Right lobe of liver (tissue), 6 donors: ENCODE measurements at places on chromosomes 11 and 22. TPM values are rescaled to one million over a fixed set of nuclear protein-coding genes. Genes with fewer than 3 reads are reported as not detected.
A peak's percentile ranks its signal among the peaks of the same experiment; 100 is the strongest.

C11orf42 gene
- not detected for total RNA-seq

MRGPRX3 gene
- 0.16 TPM for total RNA-seq

HMOX1 gene
- total RNA-seq = 41.9 TPM

DNAJB7 gene
- not detected for total RNA-seq

RFPL1 gene
- total RNA-seq = not detected

DEPDC7 gene
- total RNA-seq = 18.4 TPM

OVCH2 gene
- not detected for total RNA-seq

AIFM3 gene
- total RNA-seq = 0.74 TPM

TBC1D10A gene
- total RNA-seq = 6.6 TPM

DEFB131B gene
- not detected for total RNA-seq

DNA sequence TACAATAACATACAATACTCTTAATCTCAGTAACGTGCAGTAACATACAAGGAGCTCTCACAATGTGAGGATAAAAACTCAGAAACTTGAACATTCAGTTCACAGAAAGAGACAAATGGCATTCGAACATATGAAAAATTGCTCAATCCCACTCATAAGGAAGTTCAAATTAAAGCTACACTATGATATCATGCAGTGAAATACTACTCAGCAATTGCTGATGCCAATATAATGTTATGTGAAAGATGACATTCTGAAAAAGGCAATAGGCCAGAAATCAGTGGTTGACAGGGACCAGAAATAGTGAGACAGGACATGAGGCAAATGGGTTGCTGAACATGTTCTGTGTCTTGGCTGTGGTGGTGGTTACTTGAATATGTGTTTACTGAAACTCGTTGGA, 33.7 kb upstream of the PITPNB start:
- no peak for DNase-seq

DNA sequence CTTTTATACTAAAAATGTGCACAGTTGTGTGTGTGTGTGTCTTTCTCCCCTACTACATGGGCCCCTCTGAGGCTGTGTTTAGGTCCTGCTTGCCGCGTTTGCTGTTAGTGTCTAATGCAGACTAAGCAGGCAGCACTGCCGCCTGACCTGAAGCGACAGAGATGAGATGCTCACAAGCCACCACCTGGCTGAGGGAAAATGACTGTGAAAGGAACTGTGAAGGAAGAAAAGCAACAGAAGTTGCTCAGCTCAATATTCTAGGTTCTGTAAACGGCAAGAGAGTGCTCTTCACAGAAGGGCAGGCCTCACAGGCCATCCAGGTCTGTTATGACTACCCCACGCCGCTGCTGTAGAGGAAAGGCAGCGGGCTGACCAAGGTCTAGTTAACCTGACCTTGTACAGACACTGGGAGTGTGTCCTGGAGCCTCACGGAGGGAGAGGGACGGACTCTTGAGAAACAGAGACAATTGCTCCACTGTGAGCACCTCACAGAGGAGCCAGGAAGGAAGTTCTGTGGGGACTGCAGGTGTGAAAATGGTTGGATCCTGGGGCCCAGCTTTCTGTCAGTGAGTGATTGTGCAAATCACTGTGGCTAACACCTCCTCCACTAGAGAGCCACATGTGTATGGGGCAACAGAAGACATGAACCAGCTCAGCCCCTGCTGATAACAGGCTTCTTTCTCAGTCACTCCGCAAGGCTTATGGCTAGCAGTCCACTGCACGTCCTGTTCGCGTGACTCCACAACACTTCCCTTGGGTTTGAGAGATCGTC, 31.3 kb upstream of the YPEL1 start:
- DNase-seq = no peak

DNA sequence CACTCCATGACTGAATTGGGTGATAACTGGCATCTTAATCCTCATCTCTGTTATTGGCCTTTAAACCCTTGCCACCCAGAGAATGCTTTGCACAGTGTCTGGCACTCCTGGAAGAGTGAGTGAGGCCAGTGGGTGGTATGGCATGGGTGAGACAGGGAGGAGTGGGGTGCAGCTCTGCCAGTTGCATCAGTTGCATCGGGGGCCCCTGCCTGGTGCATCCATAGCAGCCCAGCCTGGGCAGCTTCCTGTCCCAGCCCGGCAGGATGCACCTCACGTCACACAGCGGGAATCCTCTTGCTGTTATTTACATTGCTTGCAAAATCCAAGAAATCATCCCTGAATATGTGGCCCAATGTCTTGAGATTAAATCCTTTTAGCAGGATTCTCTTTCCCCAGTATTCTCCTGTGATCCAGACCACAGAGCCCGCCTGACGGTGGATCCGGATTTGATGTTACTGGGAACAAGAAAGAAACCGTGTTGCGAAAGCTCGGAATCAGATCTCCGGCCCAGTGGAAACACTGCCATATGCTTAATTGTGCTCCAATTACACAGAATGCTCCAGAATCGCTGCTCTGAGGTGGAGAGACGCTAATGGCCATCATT, 37.6 kb upstream of the MN1 start:
- no peak for DNase-seq

GRCh38 chr11:26043665-26044064, 288.3 kb upstream of the ANO3 start:
- DNase-seq = no peak

GRCh38 chr11:2205981-2206690, 34.5 kb upstream of the TH start:
- DNase-seq = peak; percentile 36

DNA sequence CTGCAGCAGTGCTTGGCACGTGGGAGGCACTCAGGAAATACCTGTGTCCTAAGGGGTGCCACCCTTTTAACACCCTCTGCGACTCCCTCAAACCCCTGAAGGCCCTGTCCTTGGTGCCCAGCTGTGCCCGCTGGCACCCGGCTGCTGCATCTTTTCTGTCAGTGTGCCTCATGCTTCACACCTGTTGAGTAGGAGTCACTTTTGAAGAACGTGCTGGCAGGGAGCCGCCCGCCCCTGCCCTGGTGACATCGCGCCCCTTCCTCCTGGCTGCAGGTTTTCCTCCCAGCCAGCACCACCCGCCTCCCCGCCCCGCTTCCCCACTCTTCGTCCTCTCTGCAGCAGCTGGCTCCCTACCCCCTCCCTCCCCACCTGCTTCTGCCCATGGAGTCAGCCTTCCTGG, 17.8 kb downstream of the FRMD8 start:
- DNase-seq = no peak

DNA sequence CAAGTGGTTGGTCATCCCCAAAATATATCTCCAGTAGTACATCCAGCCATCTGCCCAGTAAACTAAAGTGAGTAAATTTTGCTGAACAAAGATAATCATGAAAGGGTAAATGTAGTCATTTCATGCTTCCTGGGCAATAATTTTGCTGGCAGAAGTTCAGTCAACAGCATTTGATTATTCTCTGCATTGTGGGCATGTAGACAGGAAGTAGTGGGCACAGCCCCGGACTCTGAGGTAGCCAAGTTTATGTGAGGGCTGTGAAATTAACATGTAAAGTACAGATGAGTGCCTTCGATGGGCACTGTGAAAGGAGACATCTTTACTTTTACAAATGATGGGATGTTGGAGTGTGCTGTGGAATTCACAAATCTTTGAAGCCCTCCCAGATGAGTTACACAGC, 312.2 kb upstream of the MTNR1B start:
- no peak for DNase-seq

GRCh38 chr22:22887621-22888503, at the start of gene IGLL5:
TSS of gene IGLL5 (plus strand) at chr22:22887816. CDS start at chr22:22888054, 238 bp downstream.
- DNase-seq = no peak

DNA sequence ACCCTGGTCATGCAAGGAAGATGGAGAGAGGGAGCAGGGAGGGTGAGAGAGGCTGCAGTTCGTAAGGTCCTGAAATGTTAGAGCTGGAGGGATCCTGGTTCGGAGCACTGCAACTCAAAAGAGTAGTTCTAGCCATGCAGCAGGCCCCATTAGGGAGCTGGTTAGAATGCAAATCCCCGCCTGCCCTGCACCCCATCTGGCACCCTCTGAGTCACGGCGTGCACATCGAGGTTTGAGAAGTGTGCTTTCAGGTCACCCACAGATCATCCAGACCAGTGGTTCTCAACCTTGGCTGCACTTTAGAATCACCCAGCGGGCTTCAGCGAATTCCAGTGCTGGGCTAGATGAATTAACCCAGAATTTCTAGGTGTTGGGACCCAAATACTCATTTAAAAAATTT, 48.2 kb downstream of the ST3GAL4 start:
- DNase-seq = no peak

DNA sequence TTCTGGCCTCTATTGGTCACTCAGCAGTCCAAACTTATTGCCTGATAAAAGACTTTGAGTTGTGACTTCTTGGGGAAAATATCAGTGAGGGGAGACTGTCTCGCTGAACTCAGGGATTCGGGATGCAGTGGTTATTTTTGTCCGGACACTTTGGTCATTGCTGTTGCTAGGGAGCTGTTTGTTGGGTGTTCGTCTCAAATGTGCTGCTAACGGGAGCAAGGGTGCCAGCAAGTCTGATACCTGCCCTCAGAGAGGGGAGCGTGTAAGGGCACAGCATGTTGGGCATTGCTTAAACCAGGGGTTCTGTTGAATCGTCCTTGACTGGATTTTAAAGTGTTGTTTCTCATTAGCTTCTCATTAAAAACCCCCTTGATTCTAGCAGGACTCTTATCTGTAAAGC, 49.2 kb upstream of the SLC25A18 start:
- DNase-seq = no peak

DNA sequence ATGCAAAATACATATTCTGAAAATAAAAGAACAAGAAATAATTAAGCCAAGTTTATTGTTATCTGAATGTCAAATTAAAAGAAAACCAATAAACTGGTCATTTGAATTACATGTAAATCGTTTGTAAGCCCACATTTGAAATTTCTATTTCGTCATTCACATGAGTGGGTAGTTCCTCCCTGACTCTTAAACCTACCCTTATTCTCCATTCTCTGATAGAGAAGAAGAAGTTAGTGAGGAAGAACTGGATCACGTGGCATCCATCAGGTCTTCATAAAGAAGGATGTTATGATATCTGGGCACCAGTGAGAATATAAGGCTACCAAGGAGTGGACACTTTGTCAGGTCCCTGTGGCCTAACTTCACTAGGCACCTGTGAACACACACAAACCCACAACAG, 328.1 kb downstream of the OPCML start:
- DNase-seq = no peak

DNA sequence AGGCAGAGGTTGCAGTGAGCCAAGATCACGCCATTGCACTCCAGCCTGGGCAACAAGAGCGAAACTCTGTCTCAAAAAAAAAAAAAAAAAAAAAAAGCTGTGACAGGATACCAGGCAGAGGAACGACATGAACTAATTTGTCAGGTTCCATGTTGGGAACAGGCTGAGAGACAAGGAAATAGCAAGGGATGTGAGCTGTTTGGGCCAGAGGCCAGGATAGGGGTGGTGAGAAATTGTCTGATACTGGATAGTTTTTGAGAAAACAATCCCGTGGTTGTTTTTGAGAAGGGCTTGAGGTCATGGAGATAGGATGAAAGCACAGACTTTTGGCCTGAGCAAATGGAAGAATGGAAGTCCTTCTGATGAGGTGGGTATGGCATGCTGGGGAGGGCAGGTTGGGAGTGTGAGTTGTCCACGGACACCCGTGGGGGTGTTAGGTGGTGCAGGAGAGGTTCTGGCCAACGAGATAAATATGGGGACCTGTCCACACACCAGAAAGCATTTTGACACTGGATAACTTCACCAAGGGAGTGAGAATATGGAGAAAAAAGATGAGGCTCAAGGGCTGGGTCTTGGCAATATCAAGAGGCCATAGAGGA, 13.7 kb downstream of the PIWIL3 start:
- DNase-seq = no peak

- no peak for DNase-seq
Observed at GRCh38 chr11:27673979-27674663, 26.1 kb downstream of the BDNF start.

DNA sequence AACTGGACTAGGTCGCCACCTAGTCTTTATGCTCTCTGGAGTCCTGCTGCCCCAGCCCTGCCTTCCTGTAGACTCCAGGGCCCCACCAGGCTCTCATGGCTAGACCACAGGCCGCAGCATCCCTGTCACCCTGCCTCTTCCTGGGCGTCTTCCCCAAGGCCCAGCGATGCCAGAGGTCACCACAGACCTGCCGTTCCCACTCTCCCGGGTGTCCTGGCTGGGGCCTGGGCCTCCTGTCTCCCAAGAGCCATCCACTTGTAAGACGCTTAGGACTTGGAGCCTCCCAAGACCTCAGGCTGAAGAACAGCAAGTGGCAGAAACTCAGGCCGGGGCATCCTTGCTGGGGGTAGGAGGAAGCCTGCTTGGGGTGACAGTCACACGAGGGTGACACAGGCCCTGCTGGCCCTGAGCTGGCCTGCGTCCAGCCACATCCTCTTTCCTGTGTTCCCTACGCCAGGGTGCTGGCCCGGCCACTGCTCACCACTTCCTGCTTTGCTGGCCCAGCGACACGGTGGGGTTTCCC, 2.0 kb upstream of the TCIRG1 start:
- peak; percentile 85 for DNase-seq

GRCh38 chr11:86664930-86665329, 7.5 kb downstream of the ME3 start:
- no peak for DNase-seq
